ENCODE measurements at places on chromosomes 11 and 22.

GRCh38 chr11:1844221-1845094 lies 5.7 kb downstream of the TNNI2 start:
- DNase-seq: no peak

DNA sequence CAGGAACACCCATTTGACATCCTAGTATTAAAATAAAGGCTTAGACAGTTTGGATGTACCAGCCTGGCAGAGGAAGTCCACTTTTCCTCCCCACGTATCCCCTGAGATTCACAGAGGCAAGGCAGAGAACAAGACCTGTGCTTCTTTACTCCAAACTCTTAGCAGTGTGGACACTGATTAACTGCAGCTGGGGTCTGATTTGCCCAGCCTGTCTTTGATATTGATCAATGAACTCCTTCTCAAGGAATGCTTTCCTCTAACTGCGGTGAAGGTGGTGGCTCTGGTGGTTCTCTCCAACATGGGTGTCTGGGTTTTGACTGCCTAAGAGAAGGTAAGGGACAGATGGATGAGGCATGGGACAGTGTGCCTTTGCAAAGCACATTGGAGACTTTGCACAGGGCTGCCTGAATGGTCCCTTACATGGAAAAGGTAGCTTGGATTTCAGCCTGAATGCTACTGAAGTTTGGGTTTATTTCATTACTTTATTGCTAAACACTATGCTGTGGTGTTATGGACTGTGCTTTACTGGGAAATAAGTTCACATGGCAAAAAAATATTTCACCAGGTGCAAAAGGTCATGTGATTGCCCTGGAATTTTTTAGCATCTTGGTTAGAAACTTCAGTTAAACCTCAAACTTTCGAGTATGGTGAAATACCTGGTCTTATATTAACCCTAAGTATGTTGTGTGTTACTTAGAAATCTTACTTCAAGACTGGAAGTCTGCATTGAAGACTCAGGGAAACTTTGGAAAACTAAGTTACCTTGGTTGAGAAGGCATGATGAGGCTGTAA lies 1.8 kb downstream of the GAS2 start:
- DNase-seq: no peak

GRCh38 chr11:35994421-35994820 lies 50.6 kb downstream of the LDLRAD3 start:
- no peak for DNase-seq

- DNase-seq: peak; percentile 34
Observed at GRCh38 chr11:122863704-122864326, 18.7 kb upstream of the JHY start.

GRCh38 chr11:59283825-59284772 lies 71.4 kb upstream of the MPEG1 start:
- DNase-seq: peak; percentile 18

GRCh38 chr22:23685205-23685784 lies 5.5 kb upstream of the RGL4 start:
- no peak for DNase-seq

GRCh38 chr22:22721681-22722354 lies 77.4 kb downstream of the GGTLC2 start:
- DNase-seq: no peak

- no peak for DNase-seq
Observed at GRCh38 chr11:33344611-33345010, 87.4 kb downstream of the HIPK3 start.

DNA sequence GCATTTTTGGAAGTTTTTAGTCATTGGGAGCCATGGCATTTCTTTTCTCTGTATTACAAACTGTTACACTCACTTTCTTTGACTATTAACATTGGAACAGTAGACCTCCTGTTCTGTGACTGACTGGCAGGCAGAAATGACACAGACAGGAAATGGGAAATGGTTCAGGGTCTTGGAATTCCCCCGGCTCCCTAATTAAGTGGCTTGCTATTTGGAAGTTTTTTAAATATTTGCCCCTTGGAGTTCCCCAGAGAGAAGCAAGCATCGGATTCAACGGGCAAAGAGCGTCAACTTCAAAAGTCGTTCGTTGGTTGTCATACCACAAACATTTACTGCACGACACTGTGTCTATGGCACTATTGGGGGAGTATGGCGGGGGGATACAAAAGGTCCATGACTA lies 1.1 kb upstream of the BIRC2 start:
- peak; percentile 56 for DNase-seq

DNA sequence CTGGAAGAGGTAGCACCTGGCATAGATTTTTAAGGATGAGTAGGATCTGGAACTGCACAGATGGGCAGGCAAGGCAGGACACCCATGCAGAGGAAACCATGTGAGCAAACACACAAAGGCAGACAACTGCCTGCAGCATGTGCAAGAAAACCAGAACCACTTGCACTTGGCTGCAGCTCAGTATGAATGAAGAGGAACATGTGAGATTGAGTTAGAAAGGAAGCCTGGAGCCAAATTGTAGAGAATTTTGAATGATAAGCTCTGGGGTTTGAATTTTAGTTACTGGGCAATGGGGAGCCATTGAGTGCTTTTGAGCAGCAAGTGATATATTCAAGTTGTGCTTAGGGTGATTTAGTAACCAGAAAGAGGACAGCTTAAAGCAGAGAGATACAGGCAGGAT lies 583.4 kb downstream of the SOX6 start:
- no peak for DNase-seq

GRCh38 chr11:69684651-69685050 lies 9.5 kb upstream of the LTO1 start:
- no peak for DNase-seq

GRCh38 chr11:86396396-86396795 lies 21.7 kb downstream of the CCDC81 start:
- peak; percentile 27 for DNase-seq

- DNase-seq: no peak
Observed at GRCh38 chr11:57354699-57355098, 16.5 kb downstream of the P2RX3 start.

DNA sequence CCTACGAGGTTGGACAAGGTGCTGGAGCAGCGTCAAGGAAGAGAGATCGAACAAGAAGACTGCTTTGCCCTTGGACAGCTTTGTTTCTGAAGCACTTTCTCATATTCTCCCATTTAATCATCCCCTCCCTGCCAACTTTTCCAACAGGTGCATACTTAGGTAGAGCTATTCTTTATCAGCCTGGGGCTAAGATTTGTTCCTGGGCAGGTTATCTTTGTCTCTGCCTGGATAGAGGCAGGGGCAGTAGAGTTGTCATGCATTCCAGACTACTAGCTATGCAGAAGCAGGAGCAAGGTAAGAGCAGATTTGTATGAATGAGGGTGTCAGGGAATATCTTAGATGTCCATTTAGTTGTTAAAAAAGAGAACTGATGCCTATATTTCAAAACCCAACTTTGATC lies 82.3 kb downstream of the PTPRJ start:
- DNase-seq: no peak

GRCh38 chr22:19988965-19989724 lies 27.5 kb downstream of the ARVCF start:
- DNase-seq: no peak

- DNase-seq: no peak
Observed at GRCh38 chr11:1468002-1468401, 18.6 kb downstream of the MOB2 start.

- no peak for DNase-seq
Observed at GRCh38 chr11:65489706-65490320, 9.0 kb upstream of the MALAT1 start.

DNA sequence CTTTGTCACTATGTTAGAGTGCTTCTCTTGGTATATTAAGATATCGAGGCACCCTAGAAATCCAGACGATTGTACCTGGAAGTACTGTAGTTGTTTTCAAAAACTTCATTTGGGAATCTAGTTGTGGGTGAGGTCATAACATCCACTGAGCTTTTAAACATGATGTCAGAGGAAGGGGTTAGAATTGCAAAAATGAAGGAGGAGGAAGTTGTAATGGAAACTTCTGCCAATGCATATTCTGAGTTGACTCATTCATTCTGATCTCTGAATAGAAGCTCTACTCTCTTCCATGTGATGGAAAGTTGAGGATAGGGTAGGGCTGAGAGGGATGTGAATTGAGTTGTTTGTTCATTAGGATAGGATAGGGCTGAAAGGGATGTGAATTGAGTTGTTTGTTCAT lies 7.7 kb downstream of the CD44 start:
- DNase-seq: no peak

DNA sequence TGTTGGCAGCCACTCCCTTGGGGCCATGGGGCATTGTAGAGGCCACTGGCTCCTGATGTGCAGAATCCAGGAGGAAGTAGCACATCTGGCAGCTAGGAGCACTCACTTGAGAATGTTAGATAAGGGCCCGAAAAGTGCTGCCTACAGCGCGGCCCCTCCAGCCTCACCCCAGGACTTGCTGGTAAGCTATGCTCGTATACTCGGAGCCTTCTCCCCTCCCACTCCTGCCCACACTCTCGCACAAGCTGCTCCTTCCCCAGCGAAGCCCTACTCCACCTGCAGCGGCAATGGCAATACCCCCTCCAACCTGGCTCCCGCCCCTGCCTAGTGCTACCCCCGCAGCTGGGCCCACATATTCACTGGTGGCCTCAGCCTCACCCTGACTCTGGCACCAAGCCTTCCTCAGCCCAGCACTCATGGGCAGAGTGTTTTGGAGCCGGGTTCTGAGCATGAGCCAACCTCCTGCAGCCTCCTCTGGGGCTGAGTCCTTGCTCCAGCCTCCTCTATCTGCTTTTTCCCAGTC lies 47.7 kb downstream of the PDE2A start:
- DNase-seq: no peak

DNA sequence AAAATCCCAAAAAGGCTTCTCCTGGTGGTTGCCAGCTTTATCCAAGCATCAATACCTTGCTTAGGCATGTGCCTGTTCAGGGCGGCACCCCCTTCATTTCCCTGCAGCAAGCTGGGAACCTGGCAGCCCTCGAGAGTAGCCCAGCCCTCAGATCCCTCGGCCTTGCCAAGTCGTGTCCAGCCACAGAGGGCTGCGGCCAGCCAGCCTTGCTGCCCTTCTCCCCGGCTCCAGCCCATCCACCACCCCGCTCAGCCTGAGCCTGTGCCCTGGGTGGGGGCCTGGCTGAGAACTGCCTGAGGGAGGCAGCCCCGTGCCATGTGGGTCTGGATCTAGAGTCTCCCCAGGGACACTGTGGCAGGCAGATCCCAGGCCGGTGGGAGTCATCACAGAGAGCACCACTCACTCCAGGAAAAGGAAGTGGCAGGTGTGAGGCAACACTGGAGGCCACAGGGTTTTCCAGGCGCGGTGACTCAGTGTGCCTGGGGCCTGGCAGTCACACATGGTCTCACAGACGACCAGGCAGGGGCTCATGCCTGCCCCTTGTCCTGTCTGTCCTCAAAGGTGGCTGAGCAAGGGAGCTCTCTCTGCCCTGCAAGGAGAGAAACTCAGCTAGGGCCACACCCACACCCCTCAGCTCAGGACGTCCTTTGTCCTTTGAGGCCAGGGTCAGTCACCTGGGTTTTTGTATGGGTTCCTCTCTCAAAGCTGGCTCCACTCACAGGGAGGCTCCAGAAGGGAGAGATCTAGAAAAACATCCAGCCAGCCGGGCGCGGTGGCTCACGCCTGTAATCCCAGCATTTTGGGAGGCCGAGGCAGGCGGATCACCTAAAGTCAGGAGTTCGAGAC lies 12.2 kb upstream of the CDC42BPG start:
- DNase-seq: peak; percentile 53

DNA sequence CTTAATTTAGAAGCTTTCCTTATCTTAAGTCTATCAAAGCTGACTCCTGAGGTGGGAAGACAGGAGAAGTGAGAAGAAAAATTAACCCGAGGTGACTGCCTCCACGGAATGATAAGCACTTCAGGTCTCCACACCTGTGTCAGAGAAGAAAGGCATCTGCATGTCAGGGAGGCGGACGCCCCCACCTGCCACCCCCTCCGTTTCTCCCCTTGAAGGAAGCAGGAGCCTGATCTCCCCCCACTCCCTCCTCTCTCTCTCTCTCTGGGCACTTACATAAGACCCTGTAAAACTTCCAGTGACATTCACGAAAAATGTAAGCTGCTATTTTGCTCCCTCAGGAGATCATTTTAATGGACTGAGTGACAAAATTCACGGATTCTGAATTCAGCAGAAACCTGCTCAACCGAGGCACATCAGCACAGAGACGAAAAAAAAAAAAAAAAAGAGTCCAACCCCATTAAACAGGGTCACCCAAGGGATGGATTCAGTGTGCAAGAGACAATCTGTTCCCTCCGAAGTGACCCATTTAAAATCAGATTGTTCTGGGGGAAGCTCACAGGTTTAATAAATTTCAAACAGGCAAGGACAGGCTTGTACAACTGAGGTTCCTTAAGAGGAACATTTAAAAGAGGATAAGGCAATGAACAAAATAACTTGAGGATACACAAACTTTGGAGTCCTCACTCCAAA lies 1.5 kb downstream of the LARGE1 start:
- no peak for DNase-seq

GRCh38 chr22:31870890-31871289 lies 73.4 kb upstream of the YWHAH start:
- DNase-seq: no peak

GRCh38 chr22:37248251-37248650 lies 4.2 kb upstream of the RAC2 start:
- no peak for DNase-seq

- no peak for DNase-seq
Observed at GRCh38 chr22:30728826-30729225, 34.2 kb downstream of the OSBP2 start.

DNA sequence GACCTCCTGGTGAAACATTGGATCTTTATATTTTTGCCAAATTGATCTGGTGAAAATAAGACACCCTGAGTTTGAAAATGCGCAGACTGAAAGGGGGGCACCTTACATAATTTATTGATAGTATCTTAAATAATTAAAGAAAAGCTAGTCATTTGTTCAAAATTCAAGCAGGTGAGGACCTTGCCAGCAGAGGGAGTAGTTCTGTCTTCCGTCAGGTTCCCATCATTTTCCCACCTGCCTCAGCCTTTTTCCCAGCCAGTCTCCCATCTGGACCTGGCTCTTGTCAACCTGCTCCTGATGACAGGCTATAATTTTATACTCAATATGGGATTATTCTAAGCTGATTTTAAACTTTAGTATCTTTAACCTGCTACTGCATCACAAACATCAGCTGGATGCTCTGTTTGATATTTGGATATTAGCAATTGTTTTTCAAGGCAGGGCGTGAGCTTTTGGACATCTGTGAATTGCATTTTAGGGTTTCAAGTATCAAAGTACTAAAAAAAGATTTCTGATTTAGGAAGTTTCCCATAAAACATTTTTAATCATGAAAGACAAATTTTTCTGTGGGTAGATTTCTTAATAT lies 132.0 kb downstream of the ELP4 start:
- peak; percentile 1 for DNase-seq

GRCh38 chr11:87097582-87097981 lies 59.8 kb downstream of the TMEM135 start:
- peak; percentile 53 for DNase-seq

DNA sequence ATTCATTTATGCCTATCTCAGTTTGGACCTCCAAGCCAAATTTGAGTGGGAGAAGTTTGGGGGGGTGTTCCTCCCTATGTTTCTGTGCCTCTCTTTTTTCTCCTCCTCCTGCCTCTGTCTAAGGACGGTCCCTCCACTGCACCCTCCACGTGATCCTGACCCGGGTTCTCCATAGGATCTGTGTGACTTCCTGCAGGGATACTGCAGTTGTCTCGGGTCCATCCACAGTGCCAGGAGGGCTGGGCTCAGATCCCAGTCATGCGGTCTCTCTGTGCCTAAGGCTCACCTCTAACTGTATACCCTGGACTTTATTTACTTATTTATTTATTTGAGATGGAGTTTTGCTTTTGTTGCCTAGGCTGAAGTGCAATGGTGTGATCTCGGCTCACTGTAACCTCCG lies 1354.5 kb downstream of the BRD1 start:
- no peak for DNase-seq
